ENCODE measurements at places on chromosomes 6 and 20. TPM values are rescaled to one million over a fixed set of nuclear protein-coding genes. Genes with fewer than 3 reads are reported as not detected.

MRPS26 gene
- total RNA-seq, result 50.2 TPM

- DNase-seq, result no peak
Observed at GRCh38 chr6:80886475-80886874, 780.0 kb downstream of the BCKDHB start.

ADTRP gene
- total RNA-seq, result 2.5 TPM

DNA sequence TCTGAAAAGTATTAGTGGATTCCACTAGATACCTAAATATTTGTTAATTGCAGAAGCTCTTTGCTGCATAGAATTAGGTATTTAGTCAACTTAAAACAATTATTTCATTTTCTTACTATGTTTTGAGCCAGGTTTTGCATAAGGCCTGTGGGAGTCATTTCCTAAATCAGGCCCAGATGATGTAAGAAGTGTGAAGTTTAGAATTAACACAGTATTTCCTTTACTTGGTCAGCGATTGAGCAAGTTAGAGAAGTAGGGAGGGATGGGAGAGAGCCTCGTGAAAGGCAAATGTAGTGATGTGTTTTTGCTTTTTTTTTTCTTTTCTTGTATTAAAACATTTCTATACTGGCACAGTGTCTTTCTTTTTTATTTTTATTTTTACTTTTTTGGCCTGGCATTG is 711.1 kb downstream of the HDGFL1 start:
- DNase-seq, result no peak

- DNase-seq, result no peak
Observed at GRCh38 chr20:38790200-38791053, 15.1 kb upstream of the PPP1R16B start.

GRCh38 chr6:142356201-142356883 is 54.5 kb downstream of the ADGRG6 start:
- no peak for DNase-seq

DNA sequence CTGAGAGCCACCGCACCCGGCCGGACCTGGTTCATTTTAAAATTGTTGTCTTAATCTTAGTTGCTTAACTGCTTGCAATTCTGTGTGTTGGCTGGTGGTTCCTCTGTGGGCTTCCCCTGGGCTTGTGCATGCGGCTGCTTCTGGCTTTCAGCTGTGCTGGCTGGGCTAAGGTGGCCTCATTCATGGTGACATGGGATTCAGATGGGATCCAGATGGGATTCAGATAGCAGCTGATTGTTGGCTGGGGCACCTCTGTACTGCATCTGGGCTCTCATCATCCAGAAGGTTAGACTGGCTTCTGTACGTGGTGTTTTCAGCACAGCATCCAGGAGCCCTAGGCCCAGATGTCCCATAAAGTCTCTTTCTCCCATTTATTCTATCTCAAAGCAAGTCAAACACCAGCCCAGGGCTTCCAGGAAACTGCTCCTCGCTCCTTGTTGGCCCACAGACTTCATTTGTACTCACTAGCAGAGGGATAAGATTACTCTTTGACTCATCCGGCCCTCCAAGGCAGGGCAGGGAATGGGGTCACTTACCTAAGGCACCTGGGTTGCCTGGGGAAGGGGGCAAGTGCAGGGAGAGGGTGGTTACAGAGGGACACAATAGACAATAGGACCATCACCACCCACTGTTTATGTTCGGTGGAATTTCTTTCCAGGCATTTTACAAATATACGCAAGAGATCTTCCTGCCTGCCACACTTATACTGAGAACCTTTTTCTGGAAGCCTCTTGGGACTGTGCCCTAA is 10.2 kb upstream of the PEDS1 start:
- no peak for DNase-seq

GRCh38 chr20:4775322-4776078 is 53.8 kb downstream of the PRND start:
- DNase-seq, result no peak

DNA sequence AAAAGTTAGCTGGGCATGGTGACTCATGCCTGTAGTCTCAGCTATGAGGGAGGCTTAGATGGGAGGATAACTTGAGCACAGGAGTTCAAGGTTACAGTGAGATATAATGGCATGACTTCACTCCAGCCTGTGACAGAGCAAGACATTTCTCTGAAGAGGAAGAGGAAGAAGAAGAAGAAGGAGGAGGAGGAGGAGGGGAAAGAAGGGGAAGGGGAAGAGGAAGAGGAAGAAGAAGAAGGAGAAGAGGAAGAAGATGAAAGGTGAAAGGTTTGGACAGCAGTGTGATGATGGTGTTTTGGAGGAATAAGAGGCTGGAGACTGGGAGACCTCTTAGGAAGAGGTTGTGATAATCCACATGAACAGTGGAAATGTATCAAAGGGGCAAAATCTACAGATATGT is 410.7 kb upstream of the JAG1 start:
- no peak for DNase-seq

GRCh38 chr6:46655803-46656202 is 3.0 kb downstream of the SLC25A27 start:
- no peak for DNase-seq

PLG gene
- total RNA-seq, result not detected

SGK2 gene
- not detected for total RNA-seq

PACSIN1 gene
- total RNA-seq, result not detected

DNA sequence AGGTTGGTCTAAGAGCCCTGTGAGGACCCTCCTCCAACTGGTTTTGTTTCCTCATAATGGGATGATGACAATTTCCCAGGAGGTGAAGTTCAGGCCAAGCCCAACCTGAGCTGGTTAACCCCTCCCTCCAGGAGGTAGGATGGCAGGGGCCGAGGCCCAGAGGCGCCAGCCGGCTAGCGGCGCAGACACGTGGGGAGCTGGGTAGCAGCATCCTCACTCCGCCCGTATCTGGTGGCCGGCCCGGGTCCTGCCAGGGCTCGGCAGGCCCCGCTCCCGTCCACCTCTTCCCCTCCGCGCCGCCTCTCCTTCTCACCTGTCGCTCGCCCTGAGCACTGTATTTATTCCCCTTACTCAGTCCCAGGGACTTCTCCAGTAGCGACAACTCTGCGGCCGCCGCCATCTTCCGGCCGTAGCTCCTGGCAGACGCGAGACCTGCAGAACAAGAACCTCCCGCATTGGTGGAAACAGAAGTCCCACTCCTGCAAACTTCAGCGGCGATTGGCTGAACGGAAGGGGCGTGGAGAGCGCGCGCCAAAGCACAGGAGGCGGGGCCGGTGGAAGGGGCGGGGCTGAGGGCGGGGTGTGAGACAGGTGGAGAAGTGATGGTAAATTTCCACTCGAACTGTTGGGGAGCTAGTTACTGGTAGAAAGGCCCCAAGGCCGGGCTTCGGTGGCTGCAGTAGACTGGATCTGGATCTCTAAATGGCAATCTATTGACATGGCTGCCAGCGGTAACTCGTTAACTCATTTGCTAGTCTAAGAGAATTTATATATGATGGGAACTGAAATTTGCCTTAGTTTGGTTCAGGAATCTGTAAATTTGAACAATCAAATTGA is at the start of gene EEF1E1:
TSS of gene EEF1E1 (minus strand) at position 427 of the 837 bp plus-strand sequence. CDS start at position 400, 27 bp downstream.
- DNase-seq, result peak; percentile 82
